Cortex of kidney (tissue), 1 donor: ENCODE measurements at places on chromosomes 1 and 21.

- DNase-seq, result no peak
Measured at GRCh38 chr1:175157200-175157599, 35.4 kb downstream of the KIAA0040 start.

- DNase-seq, result no peak
Measured at GRCh38 chr1:205316161-205316566, 5.4 kb downstream of the NUAK2 start.

DNA sequence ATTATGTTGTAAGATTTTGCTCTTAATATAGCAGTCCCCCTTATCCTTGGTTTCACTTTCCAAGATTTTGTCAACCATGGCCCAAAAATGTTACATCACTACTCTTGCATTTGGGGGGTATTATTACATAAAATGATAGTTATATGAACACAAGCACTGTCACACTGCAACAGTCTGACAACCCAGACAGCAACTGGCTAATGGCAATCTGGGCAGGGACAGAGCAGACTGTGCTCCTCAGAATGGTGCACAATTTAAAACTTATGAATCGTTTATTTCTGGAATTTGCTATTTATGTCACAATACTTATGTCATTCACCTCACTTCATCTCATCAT, 2.1 kb upstream of the IVNS1ABP start:
- no peak for DNase-seq

GRCh38 chr1:15023205-15023604, 130.3 kb upstream of the TMEM51 start:
- DNase-seq, result no peak

GRCh38 chr21:15559660-15560059, 170.1 kb upstream of the USP25 start:
- DNase-seq, result no peak

GRCh38 chr1:30887485-30888315, 20.9 kb downstream of the SDC3 start:
- DNase-seq, result no peak

DNA sequence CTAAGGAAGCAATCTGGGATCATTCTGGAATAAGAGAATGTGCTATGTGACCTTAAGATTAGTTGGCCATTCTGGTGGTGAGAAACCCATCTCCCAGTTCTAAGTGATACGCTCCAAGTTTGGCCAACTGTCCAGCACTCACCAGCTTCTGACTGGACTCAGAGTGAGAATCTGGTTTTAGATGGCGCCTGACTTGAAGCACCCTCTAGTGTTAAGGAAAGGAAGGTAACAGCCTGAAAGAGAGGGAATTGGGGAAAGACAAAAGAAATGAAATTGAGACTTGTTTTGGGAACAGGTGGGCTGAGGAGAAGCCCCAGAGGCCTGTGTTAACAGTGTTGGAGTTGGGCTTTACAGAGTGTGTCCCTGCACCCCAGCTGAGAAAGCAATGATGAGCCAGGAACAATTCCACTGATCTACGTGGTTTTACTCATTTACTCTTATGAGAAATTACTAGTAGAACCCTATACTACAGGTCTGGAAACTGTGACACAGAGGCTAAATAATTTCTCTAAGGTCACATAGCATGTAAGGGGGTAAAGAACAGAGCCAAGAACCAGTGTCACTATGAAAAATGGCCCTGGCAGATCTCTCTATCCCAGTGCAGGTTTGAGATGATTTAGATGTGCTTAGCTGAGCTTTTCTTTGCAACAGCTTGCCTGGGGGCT, 9.3 kb upstream of the FCAMR start:
- no peak for DNase-seq

- DNase-seq, result no peak
Measured at GRCh38 chr1:55611123-55611522, 396.0 kb upstream of the USP24 start.

DNA sequence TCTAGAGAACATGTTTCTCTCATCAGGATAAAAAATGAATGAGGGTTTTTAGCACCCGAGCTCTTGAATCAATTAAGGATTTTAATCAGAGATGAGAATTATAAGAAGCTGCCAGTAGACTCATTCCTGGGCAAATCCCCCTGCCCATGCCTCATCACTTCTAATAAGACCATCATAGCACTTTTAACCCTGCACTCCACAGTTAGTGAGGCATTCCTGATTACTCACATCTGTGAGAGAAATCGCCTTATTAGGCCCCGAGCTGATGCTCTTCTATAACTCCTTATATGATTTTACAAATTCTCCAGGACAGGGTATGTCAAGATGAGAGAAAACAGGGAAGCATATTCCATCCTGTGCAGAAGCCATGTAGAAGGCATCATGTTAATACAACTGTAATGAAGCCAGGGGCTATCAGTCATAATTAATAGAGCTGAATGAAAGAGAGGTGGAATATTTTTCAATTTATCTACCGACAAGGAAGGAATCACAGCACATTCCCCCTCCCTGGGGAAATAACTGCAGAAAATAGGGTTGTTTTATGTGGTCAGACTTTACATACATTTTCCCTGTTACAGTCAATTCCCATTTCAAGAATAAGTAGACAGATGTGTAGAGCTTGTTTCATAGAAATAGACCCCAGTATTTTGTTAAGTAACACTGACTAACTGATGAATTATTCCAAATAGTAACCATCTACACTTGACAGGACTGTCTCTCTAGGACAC, 272.7 kb downstream of the HHIPL2 start:
- no peak for DNase-seq

GRCh38 chr1:32926562-32926961, 25.4 kb upstream of the TMEM54 start:
- DNase-seq, result no peak

DNA sequence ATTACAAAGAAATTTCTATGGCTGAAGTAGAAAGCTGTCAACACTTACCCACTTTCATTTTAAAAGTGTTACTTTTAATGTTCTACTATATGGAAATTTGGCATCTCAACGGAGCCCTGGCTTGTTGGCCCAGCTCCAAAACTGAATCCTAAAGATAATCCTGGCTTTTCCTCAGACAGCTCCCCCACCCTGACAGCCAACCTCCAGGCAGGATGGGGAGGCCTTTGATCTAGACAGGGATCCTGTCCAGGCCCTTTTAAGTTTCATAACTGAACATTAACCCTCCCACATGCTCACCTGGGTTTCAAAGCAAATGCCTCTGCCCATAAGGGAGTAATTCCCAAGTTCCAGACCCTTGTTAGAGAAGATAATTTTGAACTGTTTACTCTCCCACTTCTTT, 99.3 kb upstream of the RALGPS2 start:
- no peak for DNase-seq

- DNase-seq, result no peak
Measured at GRCh38 chr1:243343970-243344937, 88.4 kb downstream of the SDCCAG8 start.

GRCh38 chr1:222009105-222009730, 267.3 kb upstream of the DUSP10 start:
- DNase-seq, result no peak

GRCh38 chr1:1836119-1836518, 54.8 kb downstream of the GNB1 start:
- no peak for DNase-seq

- no peak for DNase-seq
Measured at GRCh38 chr21:36388096-36388495, 2.9 kb downstream of the CHAF1B start.

DNA sequence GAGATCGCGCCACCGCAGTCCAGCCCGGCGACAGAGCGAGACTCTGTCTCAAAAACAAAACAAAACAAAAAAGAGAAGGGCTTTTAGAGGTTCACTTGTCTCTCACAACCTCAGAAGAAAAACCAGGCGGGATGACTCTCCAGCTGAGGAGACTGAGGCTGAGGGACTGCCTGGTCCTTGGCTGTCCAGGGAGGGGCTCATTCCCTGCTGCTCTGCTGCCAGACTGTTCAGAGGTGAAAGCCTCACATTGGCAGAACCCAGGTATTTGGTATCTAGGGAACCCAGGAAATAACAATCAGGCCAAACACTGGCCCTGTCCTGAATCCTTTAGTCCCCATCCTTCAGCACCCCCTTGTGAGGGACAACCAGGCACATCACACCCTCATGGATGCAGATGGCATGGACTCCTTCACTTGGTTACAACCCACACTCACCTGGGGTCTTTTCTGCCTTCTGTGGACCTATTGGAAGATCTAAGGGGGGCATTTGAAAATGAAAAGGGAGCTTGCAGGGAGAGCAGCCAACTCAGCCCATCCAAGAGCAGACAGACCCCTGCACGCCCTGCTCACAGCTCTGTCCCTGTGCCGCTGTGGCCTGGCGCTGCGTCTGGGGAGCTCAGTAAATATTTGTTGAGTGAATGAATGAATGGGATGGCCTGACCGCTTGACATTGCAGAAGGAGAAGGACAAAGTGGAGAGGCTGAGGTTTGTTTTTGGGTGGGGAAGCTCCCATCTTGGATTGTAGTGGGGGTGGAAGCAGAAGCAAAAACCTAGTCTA, 33.4 kb downstream of the CD247 start:
- no peak for DNase-seq

- DNase-seq, result no peak
Measured at GRCh38 chr1:101167891-101168290, 68.9 kb upstream of the S1PR1 start.

- no peak for DNase-seq
Measured at GRCh38 chr1:61277121-61277690, 194.8 kb downstream of the NFIA start.

GRCh38 chr1:26972390-26972789, 12.1 kb upstream of the KDF1 start:
- DNase-seq, result no peak

- no peak for DNase-seq
Measured at GRCh38 chr1:204736836-204737235, 51.3 kb upstream of the LRRN2 start.

DNA sequence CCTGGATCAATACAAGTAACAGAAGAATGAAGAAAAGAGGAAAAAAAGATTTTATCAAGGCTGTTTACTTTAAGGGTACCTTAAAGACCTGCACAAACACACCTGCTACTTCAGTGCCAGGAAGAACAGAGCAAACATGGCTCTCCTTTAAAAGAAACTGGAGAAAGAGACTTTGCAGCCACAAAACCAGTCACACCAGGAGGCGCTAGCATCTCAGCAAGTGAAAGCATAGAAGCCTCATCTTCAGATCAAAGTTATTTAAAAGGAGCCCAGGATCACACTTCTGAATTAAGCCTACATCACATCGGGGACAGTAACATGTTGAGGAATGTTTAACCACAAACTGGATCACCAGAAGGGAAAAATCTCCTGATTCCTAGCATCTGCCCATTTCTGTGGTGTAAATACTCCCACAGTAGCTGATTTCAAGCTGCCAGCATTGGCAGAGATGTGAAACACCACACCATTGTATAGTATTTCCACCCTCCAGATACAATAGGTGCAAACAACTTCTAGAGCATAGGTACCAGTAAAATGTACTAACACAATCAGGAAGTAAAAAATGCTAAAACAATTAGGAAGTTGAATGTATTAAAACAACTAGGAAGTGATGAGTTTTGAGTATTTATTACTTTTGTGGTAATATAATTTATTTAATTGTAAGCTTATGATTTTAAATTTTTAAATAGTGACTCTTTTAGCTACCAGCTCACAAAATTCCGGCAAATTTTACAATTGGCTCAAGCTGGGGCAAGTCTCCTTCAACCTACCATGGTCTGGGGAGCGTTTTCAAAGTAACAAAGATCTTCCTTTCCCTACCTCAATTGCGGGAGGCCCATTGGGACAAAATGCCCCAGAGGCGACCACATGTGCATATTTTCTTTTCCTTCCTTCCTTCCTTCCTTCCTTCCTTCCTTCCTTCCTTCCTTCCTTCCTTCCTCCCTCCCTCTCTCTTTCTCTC, 105.3 kb upstream of the CLDN14 start:
- DNase-seq, result no peak

GRCh38 chr1:68975212-68975933, 478.5 kb upstream of the DEPDC1 start:
- no peak for DNase-seq

DNA sequence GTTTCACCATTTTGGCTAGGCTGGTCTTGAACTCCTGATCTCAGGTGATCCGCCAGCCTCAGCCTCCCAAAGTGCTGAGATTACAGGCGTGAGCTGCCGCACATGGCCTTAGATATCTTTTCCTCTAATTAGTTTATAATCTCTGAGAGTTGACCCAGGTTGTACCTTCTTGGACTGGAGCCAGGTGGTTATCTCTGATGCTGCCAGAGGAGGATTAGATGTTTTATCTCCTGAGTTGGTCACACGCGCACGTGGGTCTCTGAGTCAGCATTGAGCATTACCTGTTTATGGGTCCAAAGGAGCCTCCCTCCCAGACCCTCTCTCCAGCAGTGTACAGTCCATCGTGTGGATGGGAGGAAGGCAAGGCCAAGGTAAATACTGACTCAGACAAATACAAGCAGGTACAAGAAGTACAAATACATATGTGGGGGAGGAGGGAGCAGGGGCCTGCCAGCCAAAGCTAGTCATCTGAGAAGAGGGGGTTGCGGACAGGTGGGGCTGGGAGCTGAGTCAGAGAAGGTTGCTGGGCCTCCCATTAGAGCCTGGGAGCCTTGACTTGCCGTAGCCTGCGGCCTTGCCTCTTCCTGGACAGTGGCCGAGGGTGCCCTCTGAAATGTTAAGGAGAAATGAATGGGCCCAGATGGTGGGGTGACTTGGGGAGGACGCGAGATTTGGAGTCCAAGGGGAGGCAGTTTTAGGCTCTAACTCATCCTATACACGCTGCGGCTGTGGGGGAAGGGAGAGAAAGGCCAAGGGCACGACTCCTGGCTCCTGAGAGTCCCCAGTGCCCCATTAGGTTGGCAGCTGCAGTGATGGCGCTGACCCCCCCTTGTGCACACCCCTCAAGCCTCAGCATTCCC, 13.1 kb downstream of the IL6R start:
- no peak for DNase-seq

DNA sequence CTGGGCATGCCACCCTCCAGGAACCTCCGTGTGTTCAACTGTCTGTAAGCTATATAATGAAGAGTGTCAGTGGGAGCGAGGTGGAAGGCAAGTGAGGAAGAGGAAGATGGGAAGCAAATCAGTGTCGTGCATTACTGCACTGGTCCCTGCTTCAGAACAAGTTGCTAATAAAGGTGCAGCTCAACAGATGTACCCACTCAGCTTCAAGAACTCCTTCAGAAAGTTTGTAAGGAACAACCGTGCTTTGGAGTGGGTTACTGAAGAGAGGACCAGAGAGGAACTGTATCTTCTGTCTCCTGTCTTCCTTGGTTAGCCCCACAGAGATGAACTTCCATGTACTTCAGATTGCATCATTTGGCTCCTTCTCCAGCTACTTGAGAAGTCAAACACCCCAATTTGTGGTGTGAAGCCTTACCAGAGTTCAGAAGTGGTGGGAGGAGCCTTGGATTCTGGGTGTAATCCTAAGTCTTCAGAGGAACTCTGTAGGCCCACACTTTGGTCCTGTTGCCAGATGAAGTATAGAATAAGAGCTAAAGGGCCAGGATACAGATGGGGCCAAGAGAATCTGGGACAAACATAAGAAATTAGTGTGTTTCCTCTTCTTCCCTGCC, 290.5 kb upstream of the PROX1 start:
- no peak for DNase-seq

DNA sequence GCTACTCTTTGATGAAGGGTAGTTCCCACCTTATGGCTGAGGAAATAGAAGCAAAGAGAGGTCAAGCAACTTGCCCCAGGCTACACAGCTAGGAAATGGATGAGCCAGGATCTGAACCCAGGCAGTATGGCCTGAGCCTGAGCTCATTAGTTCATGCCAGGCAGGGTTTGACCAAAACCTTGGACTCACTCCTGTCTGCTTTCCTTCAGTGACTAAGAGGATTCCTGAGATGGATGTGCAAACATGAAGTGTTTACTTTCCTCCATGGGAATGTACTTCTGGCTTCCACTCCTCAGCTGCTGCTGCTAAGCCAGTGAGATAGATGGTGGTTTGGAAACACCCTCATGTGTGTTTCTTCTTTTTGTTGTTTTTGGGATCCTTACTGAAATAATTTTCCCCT, 35.1 kb upstream of the ERRFI1 start:
- DNase-seq, result no peak
